ENCODE measurements at places on chromosomes 12 and 14.
A peak's percentile ranks its signal among the peaks of the same experiment; 100 is the strongest.

DNA sequence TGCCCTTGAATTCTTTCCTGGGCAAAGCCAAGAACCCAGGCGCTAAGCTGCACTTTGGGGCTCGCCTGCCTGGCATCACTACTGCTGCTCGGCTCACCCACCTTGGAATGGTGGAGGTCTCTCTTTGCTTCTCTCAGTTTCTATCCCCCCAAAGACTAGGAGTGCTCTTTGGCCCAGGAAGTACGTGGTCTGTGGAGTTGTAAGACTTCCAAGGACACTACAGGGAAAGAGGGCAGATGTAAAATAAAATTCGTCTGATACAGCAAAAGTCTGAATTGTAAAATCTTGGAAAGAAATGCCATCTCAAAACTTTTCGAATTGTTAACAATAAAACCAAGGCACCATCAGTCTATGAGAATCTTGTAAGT lies 52.5 kb upstream of the MAP1LC3B2 start:
- no peak for DNase-seq

DNA sequence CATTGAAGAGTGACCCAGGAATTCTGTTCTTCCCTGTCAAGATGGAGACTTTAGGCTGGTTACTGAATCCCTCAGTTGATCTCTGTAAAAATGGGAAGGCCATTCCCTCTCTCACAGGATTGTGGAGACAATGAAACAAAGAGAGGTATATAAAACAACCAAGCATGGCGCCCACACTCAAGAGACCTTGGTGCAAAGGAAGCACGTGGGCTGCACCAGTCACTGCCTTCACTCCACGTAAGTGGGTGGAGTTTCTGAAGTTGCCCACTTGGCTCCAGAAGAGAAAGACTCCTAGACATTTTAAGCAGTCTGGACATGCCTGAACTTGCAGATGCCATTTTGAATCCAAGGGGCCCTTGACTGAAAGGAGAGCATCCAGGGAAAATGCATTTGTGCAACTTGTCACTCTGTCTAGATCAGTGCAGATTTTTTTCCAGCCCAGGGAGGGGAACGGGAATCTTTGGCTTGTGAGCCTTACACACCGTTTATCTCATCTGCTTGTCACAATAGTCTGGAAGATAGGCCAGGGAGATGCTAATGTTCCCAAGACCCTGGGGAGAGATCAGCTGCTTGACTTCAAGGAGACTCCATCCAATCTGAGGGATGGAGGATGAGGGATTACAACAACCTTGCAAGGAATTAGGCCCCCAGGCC lies 96.9 kb upstream of the TBX3 start:
- no peak for DNase-seq

DNA sequence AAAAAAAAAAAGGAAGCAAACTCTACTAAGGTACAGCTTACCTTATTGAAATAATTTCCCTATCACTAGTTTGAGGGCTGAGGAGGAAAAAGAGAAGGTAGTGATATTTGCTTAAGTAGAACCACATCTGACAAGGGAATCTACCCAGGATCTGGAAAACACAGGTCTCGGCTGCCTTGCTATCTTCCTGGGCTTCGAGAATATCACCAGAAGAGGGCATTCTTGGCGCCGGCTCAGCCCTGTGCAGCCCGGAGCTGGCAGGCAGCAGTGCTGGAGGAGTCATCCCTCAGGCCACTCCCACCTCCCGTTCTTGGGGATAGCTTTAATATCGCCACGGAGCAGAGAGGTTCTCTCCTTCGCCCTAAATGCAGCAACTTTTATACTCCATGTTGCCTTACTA lies 1181.2 kb downstream of the VRK1 start:
- no peak for DNase-seq

DNA sequence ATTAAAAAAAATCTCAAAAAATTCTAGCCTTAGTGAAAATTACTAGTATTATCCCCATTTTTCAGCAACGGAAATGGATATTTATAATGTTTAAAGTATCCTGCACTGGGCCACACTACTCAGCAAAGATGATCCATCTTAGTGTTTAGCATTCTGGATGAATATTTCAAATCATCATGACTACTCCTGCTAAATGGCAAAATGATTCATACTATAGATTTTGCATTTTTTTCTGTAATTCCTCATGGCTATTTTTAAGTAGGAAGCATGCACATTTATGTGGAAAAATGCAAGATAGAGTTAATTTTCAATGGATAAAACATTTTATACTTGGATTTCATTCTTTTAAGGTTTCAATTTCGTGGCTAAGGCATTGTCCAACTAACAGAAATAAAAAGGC lies 59.6 kb downstream of the LRFN5 start:
- DNase-seq, result no peak

GRCh38 chr12:102769323-102769916 lies 147.6 kb downstream of the PAH start:
- DNase-seq, result peak; percentile 10

- DNase-seq, result no peak
Observed at GRCh38 chr14:84976805-84977204, 553.1 kb upstream of the FLRT2 start.

- no peak for DNase-seq
Observed at GRCh38 chr12:1808798-1809480, 11.4 kb upstream of the LRTM2 start.

DNA sequence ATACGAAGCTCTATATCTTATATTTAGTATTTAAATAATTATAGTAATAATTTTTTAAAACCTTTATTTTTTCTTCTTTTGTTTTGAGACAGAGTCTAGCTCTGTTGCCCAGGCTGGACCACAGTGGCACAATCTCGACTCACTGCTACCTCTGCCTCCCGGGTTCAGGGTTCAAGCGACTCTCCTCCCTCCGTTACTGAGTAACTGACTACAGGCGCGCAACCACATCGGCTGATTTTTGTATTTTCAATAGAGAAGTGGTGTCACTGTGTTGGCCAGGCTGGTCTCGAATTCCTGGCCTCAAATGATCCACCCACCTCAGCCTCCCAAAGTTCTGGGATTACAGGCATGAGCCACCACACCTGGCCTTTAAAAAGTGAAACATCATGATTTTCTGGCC lies 13.0 kb upstream of the WNK1 start:
- DNase-seq, result no peak

DNA sequence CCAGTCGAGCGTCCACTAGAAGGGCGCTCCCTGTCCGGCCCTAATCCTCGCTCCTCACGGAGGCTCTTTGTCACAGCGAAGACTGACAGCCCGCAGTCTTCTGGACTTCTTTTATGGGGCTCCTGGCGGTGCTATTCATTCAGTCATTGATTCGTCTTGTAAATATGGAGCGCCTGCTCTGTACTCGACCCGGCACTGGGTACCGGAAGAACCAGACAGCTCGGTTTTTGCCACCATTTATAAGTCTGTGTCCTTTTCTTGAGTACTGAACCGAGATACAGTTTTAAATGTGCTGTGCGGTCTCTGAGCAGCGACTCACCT lies 570 bp downstream of the DMAC2L start:
- no peak for DNase-seq

GRCh38 chr12:131438881-131439280 lies 272.0 kb upstream of the SFSWAP start:
- DNase-seq, result no peak

- no peak for DNase-seq
Observed at GRCh38 chr14:61491224-61491623, 169.8 kb downstream of the PRKCH start.

- no peak for DNase-seq
Observed at GRCh38 chr12:484096-484495, 24.4 kb downstream of the B4GALNT3 start.

GRCh38 chr14:53273671-53274072 lies 120.5 kb upstream of the DDHD1 start:
- DNase-seq, result no peak

DNA sequence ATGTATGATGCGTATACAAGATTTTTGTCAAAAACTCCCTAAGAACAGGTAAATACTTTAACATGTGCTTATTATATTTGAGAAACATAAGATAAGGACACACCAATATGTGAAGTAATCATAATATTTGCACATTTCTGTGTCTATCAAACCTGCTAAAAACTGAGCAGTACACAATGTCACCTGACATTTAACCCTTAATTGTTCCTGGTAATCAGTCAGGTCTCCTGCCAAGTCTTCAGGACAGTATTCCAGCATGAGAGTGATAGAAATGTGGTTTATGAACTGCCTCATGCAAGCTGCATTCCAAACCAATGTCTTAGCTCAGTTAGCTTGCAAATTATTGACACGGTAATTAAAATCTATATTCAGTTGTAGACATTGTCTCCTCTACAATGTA lies 4.2 kb downstream of the SOX5 start:
- no peak for DNase-seq

DNA sequence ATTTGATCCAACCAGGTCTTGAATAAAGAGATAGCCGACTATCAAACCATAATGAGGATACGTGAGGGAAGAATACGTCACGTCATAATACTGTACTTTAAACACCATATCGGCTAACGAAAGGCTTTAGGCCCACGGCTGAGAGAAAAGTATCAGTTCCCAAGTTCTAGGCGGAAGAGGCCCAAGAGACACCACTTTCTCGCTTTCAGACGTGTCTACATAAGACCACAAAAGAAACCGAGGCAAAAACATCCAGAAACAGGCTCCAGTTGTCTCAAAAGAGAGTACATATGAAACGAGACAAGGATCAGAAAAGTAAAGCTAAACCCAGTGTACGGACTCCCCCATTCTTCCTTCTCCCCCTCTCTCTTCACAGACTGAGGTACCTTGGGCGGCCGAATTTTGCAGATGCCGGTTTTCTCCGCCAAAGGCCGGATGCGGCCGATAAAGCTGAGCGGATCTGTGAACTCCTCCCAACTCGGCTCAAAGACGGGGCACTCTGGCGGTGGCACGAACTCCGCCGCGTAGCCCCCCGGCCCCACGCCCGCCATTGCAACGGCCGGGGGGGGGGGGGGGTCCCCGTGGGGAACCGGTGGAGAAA lies 479 bp downstream of the KDM5A start:
- no peak for DNase-seq

DNA sequence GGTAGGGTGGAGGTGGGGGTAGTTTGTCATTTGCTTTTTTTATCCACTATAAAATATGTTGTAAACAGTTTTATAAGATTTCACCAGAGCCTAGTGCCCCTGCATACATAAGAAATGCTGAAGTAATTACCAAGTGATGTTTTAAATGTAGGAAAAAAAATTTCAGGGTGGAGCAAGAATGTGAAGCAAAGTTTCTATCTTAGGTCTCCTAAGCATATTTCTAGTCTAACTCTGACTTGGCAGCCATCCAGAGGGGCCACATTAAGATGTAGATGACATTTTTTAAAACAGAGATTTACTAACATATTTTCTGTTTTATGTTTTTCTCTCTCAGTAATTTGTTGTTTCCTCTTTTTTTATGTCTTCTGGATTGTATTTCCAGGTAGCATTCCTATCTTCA lies 15.8 kb upstream of the KRAS start:
- no peak for DNase-seq

GRCh38 chr12:55142669-55143565 lies 16.7 kb downstream of the OR9K2 start:
- no peak for DNase-seq

DNA sequence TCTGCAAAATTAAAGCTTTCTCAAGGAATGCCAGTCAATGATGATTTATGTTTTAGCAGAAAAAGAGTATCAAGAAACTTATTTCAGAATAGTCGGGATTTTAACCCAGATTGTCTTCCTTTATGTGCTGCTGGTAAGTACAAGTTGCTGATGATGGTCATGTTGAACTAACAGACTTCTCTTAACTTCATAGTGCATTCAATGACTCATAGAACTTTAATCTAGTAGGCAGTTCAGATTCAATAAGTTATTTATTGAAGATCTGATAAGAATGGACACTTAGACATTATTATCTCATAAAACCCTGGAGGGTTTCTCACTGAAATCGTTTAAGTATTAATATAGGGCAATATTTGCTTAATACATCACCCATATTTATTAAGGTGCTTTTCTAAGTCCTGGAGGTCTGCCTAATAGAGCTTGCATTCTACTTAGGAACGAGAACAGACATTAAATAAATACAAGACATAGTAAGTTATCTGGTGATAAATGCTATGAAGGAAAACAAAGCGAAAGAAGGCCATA lies 33.8 kb downstream of the TOGARAM1 start:
- no peak for DNase-seq

GRCh38 chr12:56629459-56630179 lies 507 bp downstream of the BAZ2A start:
- no peak for DNase-seq

DNA sequence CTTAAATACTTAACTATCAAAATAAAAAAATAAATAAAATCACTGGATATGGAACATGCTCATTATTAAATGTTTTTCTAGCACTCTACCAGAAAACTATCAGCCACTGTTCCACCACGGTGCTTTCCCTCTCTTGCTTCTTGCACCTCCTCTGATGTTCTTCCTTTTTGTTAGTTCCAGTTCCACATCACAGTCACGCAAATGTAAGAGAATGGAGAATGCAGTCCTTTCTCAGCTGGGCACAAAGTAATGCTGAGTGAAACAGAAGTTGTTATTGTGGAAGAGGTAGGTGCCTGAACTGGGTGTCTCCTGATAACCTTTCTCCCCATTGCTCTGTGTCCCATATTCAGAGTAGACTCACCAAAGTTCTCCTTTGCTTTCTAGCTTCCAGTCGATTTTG lies 1116.9 kb upstream of the TMEM132C start:
- no peak for DNase-seq

- DNase-seq, result no peak
Observed at GRCh38 chr14:102863381-102863780, 59.1 kb upstream of the AMN start.

GRCh38 chr14:69711065-69711464 lies 55.9 kb upstream of the SRSF5 start:
- no peak for DNase-seq

- no peak for DNase-seq
Observed at GRCh38 chr12:79413796-79414195, 277.0 kb downstream of the PAWR start.

DNA sequence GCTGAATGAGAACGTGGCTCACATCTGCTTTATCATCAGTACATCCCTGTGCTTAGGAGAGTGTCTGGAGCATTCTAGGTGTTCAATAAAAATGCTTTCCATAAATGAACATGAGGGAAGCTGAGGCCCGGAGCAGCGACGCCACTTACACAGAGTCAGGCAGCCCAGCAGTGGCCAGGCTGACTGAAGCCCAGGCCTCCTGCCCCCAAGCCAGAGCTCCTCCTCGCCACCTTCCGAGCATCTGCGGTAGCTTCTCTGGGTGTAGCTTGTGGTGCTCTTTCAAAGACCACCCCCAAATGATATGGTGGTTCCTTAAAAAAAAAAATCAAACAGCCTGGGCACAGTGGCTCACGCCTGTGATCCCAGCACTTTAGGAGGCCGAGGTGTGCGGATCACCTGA lies 88.8 kb downstream of the FBXL14 start:
- no peak for DNase-seq

- DNase-seq, result no peak
Observed at GRCh38 chr12:124231980-124232653, 62.8 kb upstream of the RFLNA start.

DNA sequence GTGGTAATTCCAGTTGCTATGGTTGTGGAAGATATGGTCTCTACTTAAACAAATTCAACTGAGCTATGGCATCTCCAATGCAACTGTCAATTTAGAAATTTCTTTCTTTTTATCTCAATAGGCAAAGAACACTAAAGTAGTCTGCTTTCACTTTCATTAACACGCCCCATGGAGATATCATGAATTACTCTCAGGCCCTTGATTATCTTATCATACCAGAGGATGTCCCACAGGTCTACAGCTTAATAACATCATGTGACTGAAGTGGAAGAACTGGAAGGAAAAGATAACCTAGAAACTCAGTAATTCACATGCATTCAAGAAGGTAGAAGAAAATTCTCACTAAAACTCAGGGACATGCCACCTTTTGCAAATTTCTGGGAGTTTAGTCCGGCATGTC lies 114.3 kb downstream of the FLRT2 start:
- DNase-seq, result no peak

All from AG04450 (cell line).